ENCODE measurements at places on chromosomes 16 and 17.

DNA sequence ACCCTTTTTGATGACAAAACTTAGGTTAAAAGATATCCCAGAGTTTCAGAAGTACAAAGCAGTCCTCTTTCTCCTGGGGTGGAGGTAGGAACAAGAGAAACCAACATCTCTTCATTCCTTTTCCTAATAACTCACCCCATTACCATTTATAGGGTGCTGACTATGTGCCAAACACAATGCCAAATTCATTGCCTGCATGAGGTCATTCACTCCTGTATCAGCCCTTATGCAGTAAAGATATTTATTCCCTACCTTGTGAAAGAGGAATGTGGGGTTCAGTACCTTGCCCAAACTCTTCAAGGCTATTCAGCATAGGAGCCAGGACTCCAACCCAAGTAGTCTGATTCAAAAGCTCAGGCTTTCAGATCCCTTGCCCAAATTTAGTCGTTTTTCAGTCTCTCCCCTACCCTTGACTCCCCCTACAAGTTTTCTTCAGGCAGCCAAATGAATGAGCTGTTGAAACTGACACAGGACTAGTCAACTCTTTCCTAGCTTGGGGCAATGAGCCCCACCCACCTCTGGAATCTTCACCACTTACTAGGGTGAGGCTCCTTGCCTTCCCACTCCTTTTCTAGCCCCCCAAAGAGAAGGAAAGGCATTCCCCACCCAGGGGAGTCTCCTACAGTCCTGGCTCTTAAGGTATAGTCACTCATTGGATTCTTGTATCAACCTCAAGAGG, 5.9 kb downstream of the KRT14 start:
- no peak for DNase-seq

- no peak for DNase-seq
Observed at GRCh38 chr16:53502331-53503269, at the start of gene AKTIP. Gene AKTIP, minus strand, starts transcription at chr16:53503209. Its CDS starts 2,950 bp downstream, at chr16:53500259.

DNA sequence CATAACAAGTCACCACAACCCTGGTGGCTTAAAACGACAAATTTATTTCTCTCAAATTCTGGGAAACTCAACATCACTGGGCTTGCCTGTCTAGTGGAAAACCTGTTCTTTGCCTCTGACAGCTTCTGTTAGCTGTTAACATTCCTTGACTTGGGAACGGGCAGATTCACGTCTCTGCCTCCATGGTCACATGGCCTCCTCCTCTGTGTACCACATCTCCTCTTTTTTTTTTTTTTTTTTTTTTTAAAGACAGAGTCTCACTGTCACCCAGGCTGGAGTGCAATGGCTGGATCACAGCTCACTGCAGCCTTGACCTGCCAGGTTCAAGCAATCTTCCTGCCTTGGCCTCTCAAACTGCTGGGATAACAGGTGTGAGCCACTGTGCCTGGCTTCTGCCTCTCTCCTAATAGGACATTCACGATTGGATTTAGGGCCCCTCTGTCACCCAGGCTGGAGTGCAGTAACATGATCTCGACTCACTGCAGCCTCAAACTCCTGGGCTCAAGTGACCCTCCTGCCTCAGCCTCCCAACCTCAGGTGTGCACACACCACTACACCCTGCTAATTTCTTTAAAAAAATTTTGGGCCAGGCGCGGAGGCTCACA, 11.7 kb upstream of the LLGL1 start:
- no peak for DNase-seq

DNA sequence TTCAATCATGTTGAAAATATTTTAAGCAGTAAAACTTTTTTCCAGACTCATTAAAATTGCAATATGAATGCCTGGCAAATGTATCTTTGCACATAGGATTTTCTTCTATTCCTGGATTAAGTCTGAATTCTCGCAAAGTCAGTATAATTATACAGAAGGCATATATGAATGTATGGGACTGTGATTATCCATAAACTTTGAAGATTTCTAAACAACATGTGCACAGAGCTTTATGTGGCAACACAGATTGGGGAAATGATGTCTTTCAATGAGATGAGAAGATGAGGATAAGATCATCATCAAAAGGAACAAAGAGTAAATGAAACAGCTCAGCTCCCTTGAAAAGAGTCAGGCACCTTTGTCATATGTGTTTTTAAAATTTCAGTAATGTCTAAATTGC, 635.3 kb downstream of the CDH11 start:
- no peak for DNase-seq

GRCh38 chr16:20613481-20614185, 37.5 kb upstream of the ACSM2B start:
- no peak for DNase-seq

DNA sequence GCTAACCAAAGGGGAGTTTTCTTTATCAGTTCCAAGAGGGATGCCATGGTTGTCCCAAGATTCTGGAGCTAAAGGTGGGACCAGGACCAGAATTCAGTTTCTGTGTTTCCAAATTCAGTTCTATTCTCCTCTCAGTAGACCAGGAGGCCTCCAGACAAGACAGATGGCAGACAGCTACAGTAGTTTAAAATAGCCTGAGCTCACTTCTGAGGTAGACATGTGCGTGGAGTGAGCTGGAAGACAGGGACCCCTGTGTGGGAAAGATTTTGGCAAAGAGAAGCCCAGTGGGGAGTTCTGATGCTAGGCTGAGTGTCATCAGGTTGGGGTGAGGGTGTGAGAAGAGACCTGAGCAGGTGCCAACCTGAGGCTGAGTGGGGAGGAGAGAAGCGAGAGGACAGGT, 95.4 kb downstream of the PRKCB start:
- DNase-seq: no peak

GRCh38 chr17:54992797-54993639, 24.5 kb downstream of the STXBP4 start:
- peak; percentile 74 for DNase-seq

- no peak for DNase-seq
Observed at GRCh38 chr16:80964351-80964750, 42.3 kb downstream of the CMC2 start.

- no peak for DNase-seq
Observed at GRCh38 chr16:16940351-16940750, 530.4 kb downstream of the XYLT1 start.

GRCh38 chr16:50924759-50925545, 183.1 kb downstream of the CYLD start:
- DNase-seq: no peak

GRCh38 chr17:44781551-44782325, 22.9 kb downstream of the ADAM11 start:
- DNase-seq: no peak

DNA sequence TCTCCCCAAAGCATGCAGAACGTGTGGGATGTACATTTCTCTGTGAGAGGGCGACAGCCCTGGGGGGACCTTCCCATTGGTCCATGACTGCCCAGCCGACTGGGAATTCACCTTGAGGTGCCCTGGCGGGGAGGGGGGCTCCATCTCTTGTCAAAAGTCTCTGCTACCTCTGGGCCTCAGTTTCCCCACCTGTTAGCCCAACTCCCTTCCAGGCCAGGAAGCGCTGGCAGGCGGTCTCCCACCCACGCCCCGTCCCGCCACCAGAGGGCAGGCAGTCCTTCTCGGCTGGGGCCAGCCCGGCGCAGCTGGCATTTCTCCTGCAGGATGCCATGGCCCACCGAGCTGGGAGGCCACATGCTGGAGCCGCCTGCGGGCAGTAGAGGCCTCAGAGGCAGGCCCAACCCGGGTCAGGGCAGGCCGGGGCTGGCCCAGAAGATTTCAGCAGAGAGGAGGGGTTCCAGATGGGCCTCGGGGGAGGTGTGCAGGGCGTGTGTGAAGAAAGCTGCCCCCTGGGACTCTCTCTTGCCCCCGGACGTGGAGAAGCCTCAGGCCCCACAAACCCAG, 16.6 kb downstream of the CD7 start:
- DNase-seq: peak; percentile 38

DNA sequence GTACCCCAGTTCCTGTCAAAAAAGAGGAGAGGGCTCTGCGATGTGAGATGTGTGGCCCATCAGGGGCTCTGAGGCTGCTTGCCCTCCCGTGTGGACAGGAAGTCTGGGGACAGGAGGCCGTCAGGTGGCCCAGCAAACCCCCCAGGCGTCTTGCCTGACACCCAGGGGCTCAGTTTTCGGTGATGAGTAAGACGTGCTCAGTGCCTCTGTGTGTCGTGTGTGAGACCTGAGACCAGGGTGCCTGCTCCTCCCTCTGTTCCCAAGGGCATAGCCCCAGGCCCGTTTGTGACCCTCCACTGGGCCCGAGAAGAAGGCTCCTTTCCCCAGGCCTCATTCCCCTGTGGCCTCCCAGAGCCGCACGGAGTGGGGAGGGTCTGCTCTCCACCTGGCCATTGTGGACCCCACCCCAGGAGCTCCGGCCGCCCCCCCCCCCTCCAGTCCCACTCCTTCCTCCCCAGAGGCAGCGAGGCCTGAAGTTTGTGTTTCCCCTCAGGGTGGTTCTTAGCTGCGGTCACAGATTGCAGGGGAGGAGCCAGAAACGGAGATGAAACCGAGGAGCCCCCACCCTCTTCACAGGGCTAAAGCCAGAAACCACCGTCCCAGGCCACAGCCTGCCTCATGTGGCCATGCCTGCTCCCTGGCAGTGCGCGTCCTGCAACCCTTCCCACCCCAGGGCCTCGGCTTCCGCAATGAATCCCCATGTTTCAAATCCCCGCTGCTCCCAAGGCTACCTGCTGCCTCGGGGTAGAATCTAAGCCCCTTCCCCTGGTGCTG, 4.9 kb upstream of the ACTG1 start:
- DNase-seq: no peak

- peak; percentile 82 for DNase-seq
Observed at GRCh38 chr17:4899341-4900230, at the start of gene C17orf107. Gene C17orf107, plus strand, starts transcription at chr17:4899536. Its CDS starts 227 bp downstream, at chr17:4899763.

DNA sequence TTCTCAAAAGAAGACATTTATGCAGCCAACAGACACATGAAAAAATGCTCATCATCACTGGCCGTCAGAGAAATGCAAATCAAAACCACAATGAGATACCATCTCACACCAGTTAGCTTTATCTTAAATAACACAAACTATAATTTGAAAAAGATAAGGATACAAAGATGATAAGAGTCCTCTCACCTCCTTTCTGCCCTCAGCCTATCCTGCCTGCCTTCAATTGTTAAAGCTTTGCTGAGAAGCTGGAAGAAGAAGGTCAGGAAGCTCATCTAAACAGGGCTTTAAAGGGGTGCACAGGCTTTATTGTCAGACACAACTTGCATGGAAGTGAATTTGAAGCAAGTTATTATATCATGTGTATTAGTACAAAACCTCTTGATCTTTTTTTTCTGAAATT, 676.3 kb upstream of the GOT2 start:
- DNase-seq: no peak
